ENCODE measurements at places on chromosomes 1 and 21.

DNA sequence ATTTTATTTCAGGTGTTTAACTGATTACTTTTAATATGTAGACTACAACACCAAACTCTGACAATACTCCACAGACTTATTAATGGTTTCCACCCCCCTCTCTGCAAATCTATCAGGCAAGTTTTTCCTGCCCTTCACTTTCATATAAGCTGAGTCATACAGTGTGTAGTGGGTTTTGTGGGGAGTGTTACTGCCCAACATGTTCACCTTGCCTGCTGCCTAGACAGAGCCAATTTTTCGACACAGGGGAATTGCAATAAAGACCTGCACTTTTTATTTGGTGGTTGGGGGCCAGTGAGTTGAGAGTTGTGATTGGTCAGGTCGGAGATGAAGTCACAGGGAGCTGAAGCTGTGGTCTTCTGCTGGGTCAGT is 119.7 kb downstream of the PPIAL4G start:
- no peak for DNase-seq

DNA sequence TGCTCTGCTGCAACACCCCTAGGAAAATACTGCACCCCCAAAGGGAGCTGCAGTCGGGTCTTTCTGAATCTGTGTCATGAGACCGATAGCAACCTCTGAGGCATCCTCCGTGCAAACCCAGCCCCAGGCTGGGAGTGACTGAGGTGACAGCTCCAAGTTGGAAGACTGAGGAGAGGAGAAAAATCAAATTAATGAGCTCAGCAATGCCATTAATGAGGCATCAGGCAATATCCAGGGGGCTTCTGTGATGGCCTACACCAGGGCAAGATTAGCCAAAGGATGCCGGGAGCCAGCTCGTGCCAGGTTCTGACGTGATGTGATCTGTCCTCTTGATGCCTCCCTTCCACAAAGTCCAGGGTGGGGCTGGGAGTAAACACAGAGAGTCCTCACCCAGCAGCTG is 30.8 kb upstream of the PSMB2 start:
- DNase-seq, result no peak

- no peak for DNase-seq
These were observed 11.9 kb upstream of the PAQR6 start for GRCh38 chr1:156259805-156260204.

DNA sequence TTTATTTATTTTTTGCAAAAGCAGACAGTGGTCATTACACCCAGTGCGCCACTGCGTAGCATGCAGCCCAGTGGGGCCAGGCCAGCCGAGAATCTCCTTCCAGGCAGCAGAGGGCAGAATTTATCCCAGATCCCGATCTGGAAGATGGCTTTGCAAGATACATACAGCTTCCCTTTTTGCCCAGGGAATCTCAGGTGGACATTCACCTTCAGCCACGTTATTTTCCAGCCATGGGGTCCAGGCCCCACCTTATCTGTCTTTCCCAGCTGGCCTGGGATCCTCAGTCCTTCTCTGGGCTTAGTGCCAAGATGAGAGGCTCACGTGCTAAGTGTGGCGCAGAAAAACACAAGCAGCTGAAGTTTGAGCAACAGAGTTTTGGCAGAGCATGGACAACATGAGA is 123.6 kb downstream of the AJAP1 start:
- DNase-seq, result no peak

GRCh38 chr1:4597020-4597419 is 57.4 kb upstream of the AJAP1 start:
- no peak for DNase-seq

DNA sequence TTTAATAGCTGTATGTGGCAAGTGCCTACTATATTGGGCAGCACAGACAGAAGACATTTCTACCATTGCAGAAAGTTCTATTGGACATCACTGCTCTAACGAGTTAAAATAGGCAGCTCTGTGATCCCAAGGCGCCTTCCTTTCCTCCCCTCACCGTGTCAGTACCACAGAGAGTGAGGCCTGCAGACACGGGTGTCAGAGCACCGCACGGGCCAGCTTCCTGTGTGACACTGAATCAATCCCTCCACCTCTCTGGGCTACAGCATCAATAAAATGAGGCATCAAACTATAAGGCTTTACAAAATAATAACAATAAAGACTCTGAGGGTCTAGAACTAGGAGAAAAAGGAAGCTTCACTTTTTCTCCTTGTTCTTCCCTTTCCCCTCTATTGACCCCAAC is 246.7 kb downstream of the FOXD2 start:
- DNase-seq, result no peak
